Activated CD8-positive, alpha-beta memory T cell treated with anti-CD3 and anti-CD28 coated beads, Interleukin-2, amount 10 ng/mL, durations not matched to agents 7 days and 5 days (primary cell): ENCODE measurements at places on chromosomes 6 and 20. TPM values are rescaled to one million over a fixed set of nuclear protein-coding genes. Genes with fewer than 3 reads are reported as not detected.

The HRH3 gene
- not detected for total RNA-seq

The MAPK13 gene
- 35.6 TPM for total RNA-seq

The NOTCH4 gene
- 0.88 TPM for total RNA-seq

The PLN gene
- total RNA-seq = not detected

The RAB23 gene
- 3.9 TPM for total RNA-seq

The BTNL2 gene
- not detected for total RNA-seq

The FLOT1 gene
- 184 TPM for total RNA-seq

The CPXM1 gene
- 0.35 TPM for total RNA-seq

The C20orf202 gene
- not detected for total RNA-seq

The PRRC2A gene
- total RNA-seq = 286 TPM

The OR2J3 gene
- not detected for total RNA-seq

The SLPI gene
- total RNA-seq = not detected

The PDYN gene
- not detected for total RNA-seq

The SIRPD gene
- total RNA-seq = not detected

The VGLL2 gene
- total RNA-seq = not detected

The HECA gene
- 49.5 TPM for total RNA-seq

The SYCP2L gene
- total RNA-seq = 0.64 TPM

The GINS1 gene
- 36.0 TPM for total RNA-seq

The NR2E1 gene
- not detected for total RNA-seq

The PKIG gene
- total RNA-seq = 1.6 TPM

The PCK1 gene
- not detected for total RNA-seq

The NKX2-4 gene
- total RNA-seq = not detected

The LCA5 gene
- not detected for total RNA-seq

The TREML2 gene
- total RNA-seq = 1.9 TPM

The ATP6V1G2 gene
- 3.8 TPM for total RNA-seq

The PPP1R16B gene
- total RNA-seq = 128 TPM

The VEGFA gene
- total RNA-seq = 27.8 TPM

The CST5 gene
- total RNA-seq = not detected

The PSORS1C1 gene
- 0.26 TPM for total RNA-seq

The TAGAP gene
- 53.0 TPM for total RNA-seq

The BEND3 gene
- 4.7 TPM for total RNA-seq

The GLP1R gene
- not detected for total RNA-seq

The HCK gene
- total RNA-seq = not detected

The PPIL6 gene
- total RNA-seq = not detected

The TREML1 gene
- not detected for total RNA-seq

The ARMC12 gene
- 0.96 TPM for total RNA-seq

The NUDT3 gene
- 8.6 TPM for total RNA-seq

The CYP39A1 gene
- total RNA-seq = not detected

The TMEM74B gene
- total RNA-seq = 0.55 TPM

The EPPIN gene
- not detected for total RNA-seq

The TSPO2 gene
- not detected for total RNA-seq

The GSTA3 gene
- not detected for total RNA-seq

The COL12A1 gene
- total RNA-seq = not detected

The LINC00237 gene
- total RNA-seq = 0.35 TPM

The LIN28B gene
- not detected for total RNA-seq

The SFT2D1 gene
- 35.6 TPM for total RNA-seq

The TNFRSF6B gene
- not detected for total RNA-seq

The OR12D3 gene
- total RNA-seq = not detected
